Calu3 (cell line): ENCODE measurements at places on chromosomes 5 and 9. TPM values are rescaled to one million over a fixed set of nuclear protein-coding genes. Genes with fewer than 3 reads are reported as not detected.

DNA sequence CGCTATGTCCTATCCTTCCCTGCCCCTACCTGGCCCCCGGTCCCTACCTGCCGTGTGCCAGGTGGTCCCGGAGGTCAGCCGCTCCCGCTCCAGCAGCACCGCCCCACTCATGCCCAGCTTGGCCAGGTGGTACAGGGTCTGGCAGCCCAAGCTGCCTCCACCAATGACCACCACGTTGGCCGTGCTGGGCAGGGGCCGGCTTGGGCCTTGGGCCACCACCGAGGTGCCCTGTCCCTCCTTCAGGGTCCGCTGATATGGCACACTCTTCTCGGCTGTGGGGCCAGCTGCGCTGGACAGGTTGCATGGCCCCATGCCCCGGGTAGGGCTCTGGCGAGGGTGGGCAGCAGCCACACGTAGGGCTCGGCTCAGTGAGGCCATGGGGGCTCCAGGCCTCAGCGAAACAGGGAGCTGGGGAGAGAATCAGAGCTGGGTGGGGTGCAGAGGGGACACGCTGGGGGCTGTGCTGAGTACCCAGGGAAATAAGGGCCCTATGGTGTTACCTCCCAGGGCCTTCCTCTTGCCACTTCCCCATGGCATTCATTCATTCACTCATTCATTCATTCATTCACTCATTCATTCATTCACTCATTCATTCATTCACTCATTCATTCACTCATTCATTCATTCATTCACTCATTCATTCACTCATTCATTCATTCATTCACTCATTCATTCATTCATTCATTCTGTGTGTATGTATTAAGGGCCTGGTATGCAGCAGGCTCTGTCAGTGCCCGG lies 4.2 kb downstream of the SARDH start:
- peaks cover 3% of the 10 kb centered on the region for H3K36me3 ChIP-seq
- H3K27me3 ChIP-seq: peaks cover 42% of the 10 kb centered on the region
- H3K4me1 ChIP-seq: no peaks in the 10 kb centered on the region

DNA sequence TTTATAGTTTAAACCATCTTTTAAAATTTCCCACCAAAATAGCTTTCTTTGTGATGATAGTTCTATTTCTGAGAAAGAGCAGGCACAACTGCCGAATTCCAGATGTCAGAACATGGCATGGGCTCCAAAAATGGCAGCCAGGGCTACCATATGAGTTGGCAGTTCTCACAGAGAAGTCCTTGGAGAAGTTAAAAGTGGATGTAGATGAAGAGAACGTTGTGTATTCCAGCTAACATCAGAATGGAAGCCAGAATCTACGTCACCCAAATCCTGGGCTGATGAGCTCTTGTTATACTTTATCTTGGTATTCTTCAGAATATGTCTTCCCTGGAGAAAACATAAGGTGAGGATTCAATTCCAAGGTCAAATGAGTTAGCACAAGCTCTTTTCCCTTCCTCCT lies 66.9 kb upstream of the BASP1 start:
- H3K36me3 ChIP-seq: no peaks in the 10 kb centered on the region
- H3K27me3 ChIP-seq: no peaks in the 10 kb centered on the region
- no peak overlapping the region for H3K27ac ChIP-seq
- no peak overlapping the region for H3K4me3 ChIP-seq

DNA sequence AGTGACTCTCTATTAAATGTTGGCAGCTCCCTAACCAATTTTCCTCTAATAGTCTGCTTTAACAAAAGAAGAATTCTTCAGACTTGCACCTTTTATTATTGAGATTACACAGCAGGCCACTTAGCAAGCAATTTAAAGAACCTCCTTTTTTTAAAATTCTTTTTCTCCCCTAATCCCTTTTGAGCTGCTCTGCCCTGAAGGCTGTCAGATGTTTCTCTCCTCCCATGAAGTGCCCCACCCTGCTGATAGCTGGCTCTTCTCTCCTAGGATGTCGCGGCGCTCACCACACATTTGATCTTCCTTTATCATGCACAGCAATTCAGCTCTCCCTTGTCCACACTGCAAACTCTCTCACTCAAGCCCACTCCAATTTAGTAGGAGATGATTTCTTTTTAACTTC lies 1471.1 kb upstream of the ACO1 start:
- H3K27me3 ChIP-seq: no peaks in the 10 kb centered on the region
- no peak overlapping the region for H3K27ac ChIP-seq
- H3K4me1 ChIP-seq: no peaks in the 10 kb centered on the region
- DNase-seq: no peak
- H3K4me3 ChIP-seq: no peak overlapping the region

DNA sequence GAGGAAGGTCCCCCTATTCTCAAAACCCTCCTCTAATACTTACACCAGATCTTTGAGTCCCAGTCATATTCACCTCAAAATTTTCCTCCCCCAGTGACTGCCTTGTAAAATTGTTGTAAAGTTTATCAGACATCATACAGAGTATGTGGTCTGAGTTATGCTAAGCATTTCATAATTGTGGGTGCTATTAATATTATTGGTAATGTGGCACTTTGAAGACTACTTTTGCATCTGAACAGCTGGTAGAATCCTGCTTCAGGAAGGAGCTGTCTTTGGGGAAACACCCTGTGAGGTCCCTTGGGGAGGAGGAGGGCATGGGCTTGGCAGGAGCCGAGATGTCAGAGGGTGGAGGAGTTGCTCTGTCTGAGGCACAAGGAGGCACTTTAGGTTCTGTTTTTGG lies 164.9 kb upstream of the ZNF618 start:
- peaks cover 38% of the 10 kb centered on the region for H3K27me3 ChIP-seq
- H3K36me3 ChIP-seq: no peaks in the 10 kb centered on the region
- H3K4me3 ChIP-seq: no peak overlapping the region
- no peaks in the 10 kb centered on the region for H3K4me1 ChIP-seq
- H3K27ac ChIP-seq: no peak overlapping the region

GRCh38 chr5:110442856-110443255 lies 283.6 kb downstream of the TMEM232 start:
- no peak overlapping the region for H3K4me3 ChIP-seq
- peaks cover 7% of the 10 kb centered on the region for H3K27me3 ChIP-seq
- no peak overlapping the region for H3K27ac ChIP-seq
- DNase-seq: no peak
- no peaks in the 10 kb centered on the region for H3K36me3 ChIP-seq
- no peaks in the 10 kb centered on the region for H3K4me1 ChIP-seq

DNA sequence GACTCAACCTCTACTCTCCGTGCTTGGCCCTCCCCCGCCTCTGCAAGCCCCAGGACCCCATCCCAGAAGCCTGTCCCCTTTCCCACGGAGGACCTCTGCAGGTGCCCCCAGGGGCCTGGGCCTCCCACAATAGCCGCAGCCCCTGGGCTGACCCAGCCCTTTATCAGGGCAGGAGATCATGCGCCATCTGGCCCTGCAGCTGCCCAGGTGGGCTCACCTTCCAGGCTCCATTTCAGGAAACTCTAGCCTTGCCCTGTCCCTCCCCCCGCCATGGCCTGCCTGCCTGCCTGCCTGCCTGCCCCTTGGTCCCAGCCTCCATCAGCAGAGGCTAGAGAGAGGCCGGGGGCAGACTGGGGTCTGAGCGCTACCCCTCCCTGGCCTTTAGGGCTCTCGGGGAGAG lies 48.7 kb downstream of the ASS1 start:
- H3K36me3 ChIP-seq: peaks cover 5% of the 10 kb centered on the region
- DNase-seq: no peak
- no peak overlapping the region for H3K27ac ChIP-seq

- H3K27ac ChIP-seq: no peak overlapping the region
- H3K27me3 ChIP-seq: peaks cover 88% of the 10 kb centered on the region
- no peaks in the 10 kb centered on the region for H3K4me1 ChIP-seq
- no peak overlapping the region for H3K4me3 ChIP-seq
- DNase-seq: no peak
Measured at GRCh38 chr9:126561582-126561981, 52.1 kb upstream of the LMX1B start.

DNA sequence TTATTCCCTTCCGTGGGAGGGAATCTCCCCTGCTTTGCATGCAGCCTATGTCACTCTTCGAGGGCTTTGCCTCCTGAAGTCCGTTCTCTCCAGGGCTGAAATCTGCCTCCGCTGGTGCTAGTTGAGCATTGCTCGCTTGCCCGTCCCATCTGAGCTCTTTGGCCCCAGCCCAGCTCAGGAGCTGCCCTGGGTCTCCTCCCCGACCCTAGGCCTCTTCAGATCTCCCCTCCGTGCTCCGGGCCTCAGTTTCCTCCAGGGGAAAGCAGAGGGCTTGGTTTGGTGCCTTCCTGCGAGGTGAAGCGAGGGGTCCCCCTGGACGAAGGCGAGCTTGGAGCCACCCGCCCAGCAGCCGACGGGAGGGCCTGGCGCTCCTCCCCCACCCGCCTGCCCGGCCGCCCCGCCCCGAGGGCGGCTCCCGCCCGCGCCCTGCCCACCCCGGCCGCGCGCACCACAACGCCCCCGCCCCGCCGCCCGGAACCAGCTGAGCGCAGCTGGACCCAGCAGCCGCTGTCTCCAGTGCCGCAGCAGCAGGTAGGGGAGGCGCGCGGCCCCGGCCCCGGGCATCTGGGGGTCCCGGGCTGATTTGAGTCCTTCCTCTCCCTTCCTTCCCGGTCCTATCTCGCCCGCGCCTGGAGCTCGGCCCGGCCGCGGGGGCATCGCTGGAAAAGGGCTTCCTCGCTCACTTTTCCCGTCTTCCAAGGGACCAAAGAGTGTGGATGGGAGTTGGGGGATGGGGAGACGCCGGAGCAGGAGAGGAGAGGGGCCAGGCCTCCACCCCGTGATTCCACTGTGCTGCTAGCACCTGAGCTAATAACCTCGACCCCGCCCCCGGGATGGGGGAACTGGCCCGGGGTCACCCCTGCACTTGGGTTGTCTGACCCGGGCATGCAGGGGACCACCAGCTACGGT lies at the start of gene GSN:
Gene GSN, plus strand, starts transcription at position 474 of the 909 bp plus-strand sequence. CDS start 33,810 bp downstream, outside the sequence.
- H3K27ac ChIP-seq: peak within 1 kb of the TSS; percentile 61
- H3K27me3 ChIP-seq: no peaks in the 10 kb centered on the region
- H3K4me3 ChIP-seq: peak within 1 kb of the TSS; percentile 81
- peaks cover 29% of the 10 kb centered on the region for H3K36me3 ChIP-seq
- peak; percentile 69 for DNase-seq

DNA sequence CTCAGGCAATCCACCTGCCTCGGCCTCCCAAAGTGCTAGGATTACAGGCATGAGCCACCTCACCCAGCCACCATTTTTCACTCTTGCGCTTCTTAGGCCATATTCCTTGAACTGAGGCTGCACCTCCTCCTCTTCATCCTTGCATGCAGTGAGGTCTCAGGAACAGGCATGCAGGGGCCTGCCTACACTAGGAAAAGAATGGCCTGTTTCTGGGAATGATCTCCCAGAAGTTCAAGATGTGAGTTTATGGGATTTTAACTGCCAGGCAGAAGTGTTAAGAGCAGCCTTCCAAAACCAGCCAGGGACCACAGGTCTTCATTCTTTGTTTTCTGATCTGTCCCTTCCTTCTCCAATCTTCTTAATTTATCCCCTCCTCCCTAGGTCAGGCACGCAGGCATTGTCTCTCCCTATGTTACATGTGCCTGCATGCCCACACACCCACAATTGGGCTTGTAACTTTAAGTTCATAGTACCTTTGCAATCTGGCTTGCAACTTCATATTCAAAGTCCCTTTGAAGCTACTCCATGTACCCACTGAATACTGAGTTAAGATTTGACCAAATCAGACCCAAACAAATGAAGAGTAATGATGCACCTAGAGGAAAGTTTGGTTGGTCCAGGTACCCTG lies 10.5 kb upstream of the HSPA4 start:
- H3K27me3 ChIP-seq: no peaks in the 10 kb centered on the region
- no peaks in the 10 kb centered on the region for H3K36me3 ChIP-seq
- H3K4me3 ChIP-seq: no peak overlapping the region
- H3K4me1 ChIP-seq: peaks cover 7% of the 10 kb centered on the region
- H3K27ac ChIP-seq: no peak overlapping the region

- H3K4me3 ChIP-seq: peak within 1 kb of the TSS; percentile 61
- no peak within 1 kb of the TSS for H3K27ac ChIP-seq
- H3K27me3 ChIP-seq: no peaks in the 10 kb centered on the region
Measured at GRCh38 chr9:25678147-25678666, at the start of gene TUSC1. Gene TUSC1, minus strand, starts transcription at chr9:25678444. Its CDS starts 132 bp downstream, at chr9:25678312.

DNA sequence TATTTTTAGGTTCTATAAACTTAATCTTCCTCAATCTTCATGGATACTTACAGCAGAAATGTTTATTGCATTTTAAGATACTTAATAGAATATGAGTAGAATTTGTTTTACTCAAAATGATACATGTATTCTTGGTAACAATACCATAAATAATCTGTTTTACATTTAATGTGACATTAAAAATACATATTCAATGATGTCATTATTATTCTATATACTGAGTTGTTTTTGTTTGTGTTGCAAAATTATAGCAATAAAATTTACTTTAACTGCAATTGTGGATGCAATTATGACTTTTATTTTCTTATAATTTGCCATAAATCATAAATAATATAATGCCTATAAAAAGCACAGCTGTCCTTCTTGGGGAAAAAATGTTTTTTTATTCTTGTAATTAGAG lies 275.9 kb upstream of the CCNG1 start:
- no peaks in the 10 kb centered on the region for H3K4me1 ChIP-seq
- DNase-seq: no peak
- no peaks in the 10 kb centered on the region for H3K27me3 ChIP-seq
- no peak overlapping the region for H3K4me3 ChIP-seq

DNA sequence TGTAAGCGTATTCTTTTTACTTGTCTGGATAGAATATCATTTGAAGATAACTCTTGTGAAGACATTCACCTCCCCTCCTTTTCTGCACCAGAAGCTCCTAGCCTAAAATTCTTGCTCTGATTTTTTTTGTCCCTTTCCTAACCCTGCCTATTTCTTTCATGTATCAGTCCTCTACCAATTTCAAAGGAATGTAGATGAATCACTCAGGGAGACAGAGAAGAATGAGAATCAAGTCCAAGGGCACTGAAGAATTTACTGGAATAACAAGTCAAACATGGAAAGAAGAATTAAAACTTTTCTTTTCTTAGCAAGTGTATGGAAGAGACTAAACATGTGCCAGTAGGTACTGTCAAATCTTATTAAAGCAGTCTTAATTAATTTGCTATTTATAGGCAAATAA lies 618.7 kb downstream of the DNAH5 start:
- DNase-seq: no peak
- no peak overlapping the region for H3K4me3 ChIP-seq
- H3K27ac ChIP-seq: no peak overlapping the region
- no peaks in the 10 kb centered on the region for H3K36me3 ChIP-seq

GRCh38 chr5:143217065-143217803 lies 186.3 kb downstream of the NR3C1 start:
- no peak overlapping the region for H3K4me3 ChIP-seq
- peak; percentile 29 for DNase-seq
- no peaks in the 10 kb centered on the region for H3K27me3 ChIP-seq

GRCh38 chr9:35488021-35488420 lies 1.9 kb upstream of the RUSC2 start:
- H3K27me3 ChIP-seq: no peaks in the 10 kb centered on the region
- peaks cover 31% of the 10 kb centered on the region for H3K4me1 ChIP-seq
- DNase-seq: no peak
- H3K27ac ChIP-seq: no peak overlapping the region

TAF11L5 gene
- not detected in 2 replicates for total RNA-seq

GNA14 gene
- total RNA-seq: 0.15 TPM in 1 of 2 replicates, not detected in the other

SPATA31E1 gene
- not detected in 2 replicates for total RNA-seq

CKMT2 gene
- total RNA-seq: 0.24 TPM in 1 of 2 replicates, not detected in the other

HMCN2 gene
- 0.32 TPM in 1 of 2 replicates, not detected in the other for total RNA-seq

WDR5 gene
- 27.5 and 30.1 TPM in 2 replicates for total RNA-seq

CAVIN4 gene
- 0.37 and 0.52 TPM in 2 replicates for total RNA-seq

SYK gene
- total RNA-seq: 14.8 and 16.3 TPM in 2 replicates
